ENCODE measurements at places on chromosomes 6 and 20.

- DNase-seq: no peak
These were observed 538.5 kb downstream of the BMP2 start for GRCh38 chr20:7305976-7306375.

- DNase-seq: no peak
These were observed 57.7 kb downstream of the TMEM242 start for GRCh38 chr6:157265635-157266034.

DNA sequence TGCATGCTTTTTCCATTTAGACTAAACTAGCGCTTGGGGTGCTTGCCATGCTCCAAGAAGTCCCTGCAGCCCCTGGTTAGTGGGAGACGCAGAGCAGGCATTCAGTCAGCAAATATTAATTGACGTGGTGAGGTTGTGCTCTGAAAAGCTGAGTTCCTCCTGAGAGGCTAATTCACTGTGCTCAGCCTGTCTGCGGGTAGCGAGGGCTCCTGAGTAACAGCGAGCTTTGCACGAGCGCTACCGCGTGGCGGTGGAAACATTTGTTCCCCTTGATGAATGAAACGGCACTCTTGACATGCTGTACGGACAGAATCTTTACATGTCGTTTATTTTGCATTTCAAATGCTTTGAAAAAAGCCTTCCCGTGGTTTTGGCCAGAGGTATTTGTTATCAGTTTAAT is 170.6 kb upstream of the AGPAT4 start:
- no peak for DNase-seq

DNA sequence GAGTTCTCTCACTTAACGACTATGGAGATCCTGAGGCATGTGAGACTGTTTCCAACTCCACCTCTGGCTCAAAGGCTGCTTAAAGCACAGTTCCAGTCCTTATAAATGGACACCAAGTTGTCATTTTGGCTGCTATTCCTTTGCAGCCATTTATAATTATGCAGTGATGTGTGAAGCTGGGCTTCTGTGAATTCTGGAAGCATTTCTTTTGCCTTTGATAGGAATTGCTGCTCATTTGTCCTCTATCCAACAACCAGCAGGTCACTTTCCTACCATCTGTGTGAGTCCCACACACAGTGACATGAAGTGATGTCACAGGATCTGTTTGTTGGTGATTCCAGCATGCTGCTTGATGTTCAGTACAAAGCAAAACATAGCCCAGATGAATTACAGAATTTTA is 28.5 kb upstream of the EFHC1 start:
- DNase-seq: no peak

GRCh38 chr6:48073976-48074767 is 36.8 kb downstream of the PTCHD4 start:
- DNase-seq: no peak

- DNase-seq: peak; percentile 54
These were observed 35.2 kb upstream of the MDFI start for GRCh38 chr6:41602864-41603608.

DNA sequence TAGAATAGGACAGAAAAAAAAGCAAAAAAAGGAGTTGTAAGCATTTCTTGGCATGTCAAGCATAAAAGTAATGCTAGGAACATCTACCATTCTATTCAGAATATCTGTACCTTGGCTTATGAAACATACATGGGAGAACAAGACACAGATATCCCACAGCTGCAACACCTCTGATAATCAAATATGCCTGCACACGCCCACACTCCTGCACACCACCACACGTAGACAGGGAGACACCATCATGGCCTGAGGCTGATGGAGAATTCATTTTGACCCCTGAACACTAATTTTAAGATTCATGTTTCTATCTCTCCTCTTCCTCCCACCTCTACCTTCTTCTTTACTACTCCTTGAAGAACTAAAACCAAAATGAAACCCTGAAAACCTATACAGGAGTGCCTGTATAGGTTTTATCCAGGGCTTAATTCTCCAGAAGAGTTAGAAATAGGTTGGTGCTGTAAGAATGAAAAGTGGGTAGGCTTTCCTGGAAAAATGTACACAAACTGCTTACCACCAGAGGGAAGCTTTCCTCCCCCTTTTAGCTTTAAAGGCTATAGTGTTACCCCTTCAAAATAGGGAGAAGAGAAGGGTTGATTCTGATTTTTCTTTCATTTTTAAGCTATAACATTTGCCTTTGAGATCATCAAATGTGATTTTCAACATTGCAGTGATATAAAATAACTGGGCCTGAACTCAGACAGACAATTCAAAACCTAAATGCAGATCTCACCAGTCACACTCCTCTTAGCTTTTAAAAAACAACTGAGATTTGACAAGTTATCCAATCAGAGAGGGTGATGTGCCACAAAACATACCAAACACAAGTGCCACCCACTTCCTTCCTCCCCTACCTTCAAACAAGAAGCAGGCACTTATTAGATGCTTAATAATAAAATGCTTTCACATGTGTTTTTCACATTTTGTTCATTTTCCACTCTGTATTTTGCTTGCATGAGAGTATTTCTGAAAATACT is 57.9 kb downstream of the ELOVL5 start:
- no peak for DNase-seq

DNA sequence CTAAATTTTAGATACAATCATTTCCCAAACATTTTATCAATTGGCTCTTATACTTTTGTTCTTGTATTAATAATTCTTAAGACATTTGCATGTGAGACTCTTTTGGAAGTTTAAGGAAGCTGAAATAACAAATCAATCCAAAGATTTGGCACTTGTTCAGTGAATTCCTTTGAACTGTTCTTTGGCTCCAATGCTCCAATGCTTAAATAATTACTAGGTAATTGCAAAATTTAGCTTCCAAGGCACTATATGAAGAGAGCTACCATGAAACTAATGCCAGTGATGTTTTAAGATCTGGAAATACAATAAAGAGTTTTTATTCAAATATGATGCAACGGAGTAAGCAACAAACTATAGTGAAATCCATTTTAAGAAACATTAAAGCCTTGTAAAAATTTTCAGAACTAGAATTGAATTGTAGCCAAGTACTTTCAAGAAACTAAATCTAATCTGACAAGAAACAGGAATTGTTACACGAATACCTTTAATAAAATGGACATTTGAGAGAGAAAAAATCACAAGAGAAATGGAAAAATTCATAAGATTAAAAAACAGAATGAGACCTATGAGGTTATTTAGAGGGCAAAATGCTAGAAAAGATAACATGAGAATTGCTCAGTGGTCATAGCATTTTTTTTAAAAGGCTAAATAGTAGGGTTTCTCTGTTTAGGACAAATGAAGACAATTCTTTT is 43.6 kb upstream of the SMLR1 start:
- no peak for DNase-seq

DNA sequence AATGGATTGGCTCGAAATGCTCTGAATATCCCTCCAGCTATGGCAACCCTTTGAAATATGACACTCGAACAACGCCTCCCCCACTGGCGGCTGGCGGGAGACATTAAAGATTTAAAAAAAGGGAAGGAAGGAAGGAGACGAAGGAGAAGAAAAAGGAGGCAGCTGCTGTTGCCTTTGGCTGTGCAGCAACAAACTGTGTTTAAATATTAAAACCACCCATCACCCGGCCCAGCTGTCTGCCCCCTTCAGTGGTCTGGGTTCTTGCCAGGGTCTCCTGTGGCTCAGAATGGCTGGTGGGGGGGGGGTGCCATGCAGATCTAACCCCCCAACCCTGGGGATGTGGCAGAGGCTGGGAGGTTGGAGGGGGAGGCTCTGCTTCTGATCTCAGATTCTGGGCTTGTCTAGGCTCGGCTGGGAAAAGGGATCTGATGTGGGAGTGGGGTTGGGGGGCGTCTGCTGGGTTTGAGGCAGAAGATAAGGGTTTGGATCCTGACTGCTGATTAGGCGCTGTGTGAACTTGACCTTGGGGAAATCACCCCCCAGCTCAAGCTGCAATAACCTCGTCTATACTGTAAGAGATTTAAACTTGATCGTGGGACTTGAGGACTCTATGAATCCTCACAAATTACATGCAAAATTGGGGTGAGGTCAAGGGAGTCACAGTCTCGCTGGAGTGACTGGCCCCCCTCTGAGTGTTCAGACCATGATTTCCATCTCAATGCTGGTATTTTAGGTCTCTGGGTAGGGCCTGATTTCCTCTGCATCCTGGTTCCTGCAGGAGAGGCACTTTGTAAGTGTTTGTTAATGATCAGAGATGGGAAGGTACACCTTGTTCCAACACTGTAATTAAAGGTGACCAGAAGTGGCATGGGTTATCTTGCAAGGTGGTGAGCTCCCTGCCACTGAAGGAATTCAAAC is 40.3 kb upstream of the BLCAP start:
- DNase-seq: no peak

- DNase-seq: no peak
These were observed 12.3 kb upstream of the RAET1L start for GRCh38 chr6:150037526-150038201.

DNA sequence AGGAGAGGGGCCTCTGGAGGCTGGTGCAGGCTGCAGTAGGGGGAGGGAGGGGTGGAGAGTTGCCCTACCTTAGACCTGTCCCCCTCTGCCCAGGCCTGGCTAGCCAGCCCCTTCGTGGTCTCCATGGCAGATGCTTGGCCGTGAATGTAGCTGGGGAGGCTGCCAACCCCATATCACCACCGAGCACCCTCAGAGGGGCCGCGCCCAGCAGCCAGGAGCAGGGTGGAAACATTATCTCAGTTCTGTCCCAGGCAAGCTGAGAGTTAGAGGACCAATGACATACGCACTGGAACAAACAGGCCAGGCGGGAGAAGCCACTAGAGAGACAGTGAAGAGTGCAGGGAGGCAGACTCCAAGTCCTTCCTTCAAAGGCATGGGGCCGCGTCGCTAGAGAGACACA is 66.5 kb downstream of the LRFN2 start:
- DNase-seq: no peak

GRCh38 chr6:5115168-5115567 is 30.0 kb downstream of the PPP1R3G start:
- DNase-seq: no peak

DNA sequence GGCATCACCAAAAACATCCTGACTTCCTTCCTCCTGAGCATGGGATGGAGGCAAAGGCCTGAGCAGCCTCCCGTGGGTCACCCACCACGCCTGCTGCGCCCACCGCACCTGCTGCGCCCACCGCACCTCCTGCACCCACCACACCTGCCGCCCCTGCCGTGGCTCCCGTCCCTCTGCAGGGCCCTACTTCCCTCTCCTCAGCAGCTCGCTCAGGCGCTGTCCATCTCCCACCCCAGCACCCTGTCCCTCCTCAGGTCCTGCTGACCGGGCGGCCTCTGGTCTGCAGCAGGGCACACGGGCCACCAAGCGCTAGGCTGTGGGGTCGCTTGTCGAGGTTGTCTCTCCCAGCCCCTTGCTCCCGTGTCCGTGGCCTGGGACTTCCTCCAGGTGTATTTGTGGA is 72.7 kb upstream of the SLCO4A1 start:
- DNase-seq: no peak

DNA sequence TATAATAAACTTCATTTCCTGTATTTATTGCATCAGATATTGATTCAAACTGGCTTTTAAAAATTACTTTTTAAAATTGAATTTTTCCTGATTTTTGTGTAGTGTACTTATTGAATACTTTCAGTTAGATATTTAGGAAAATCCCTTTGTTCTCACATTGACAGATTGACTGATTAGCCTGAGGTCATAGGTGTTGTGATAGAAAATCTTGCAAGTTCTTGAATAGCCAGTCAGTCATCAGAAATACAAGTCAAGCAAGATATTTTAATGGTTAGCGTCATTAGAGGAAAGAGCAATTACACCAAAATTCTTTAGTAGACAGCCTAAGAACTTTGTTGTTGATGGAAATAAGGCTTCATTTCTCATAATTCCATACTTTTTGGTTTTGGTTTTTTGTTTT is 3.4 kb upstream of the TMEM30A start:
- no peak for DNase-seq

GRCh38 chr6:148090326-148090725 is 252.3 kb upstream of the SASH1 start:
- DNase-seq: no peak

GRCh38 chr20:58402827-58403226 is 13.8 kb downstream of the VAPB start:
- no peak for DNase-seq

DNA sequence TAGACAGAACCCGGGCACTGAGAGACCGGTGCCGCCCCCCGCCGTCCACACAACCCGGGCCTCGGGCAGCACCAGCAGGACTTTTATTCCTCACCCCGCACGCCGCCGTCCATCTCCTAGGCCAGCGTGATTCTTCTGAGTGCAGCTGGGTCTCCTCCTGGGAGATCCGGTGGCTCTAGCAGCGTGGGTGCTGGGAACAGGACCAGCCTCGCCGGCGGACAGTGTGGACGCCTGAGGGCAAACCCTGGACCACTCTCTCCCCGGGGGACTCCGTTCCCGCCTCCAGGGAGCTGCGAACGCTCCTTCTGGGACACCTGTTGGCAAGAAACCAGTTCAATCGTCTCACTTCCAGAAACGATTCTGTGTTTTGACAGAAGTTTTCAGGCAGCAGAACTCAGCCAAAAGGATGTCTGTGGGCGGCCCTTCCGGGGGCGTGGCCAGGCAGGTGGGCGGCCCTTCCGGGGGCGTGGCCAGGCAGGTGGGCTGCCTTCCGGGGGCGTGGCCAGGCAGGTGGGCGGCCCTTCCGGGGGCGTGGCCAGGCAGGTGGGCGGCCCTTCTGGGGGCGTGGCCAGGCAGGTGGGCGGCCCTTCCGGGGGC is 130.7 kb downstream of the DLL1 start:
- DNase-seq: no peak

GRCh38 chr6:151313066-151313491 is 73.3 kb downstream of the AKAP12 start:
- DNase-seq: no peak

DNA sequence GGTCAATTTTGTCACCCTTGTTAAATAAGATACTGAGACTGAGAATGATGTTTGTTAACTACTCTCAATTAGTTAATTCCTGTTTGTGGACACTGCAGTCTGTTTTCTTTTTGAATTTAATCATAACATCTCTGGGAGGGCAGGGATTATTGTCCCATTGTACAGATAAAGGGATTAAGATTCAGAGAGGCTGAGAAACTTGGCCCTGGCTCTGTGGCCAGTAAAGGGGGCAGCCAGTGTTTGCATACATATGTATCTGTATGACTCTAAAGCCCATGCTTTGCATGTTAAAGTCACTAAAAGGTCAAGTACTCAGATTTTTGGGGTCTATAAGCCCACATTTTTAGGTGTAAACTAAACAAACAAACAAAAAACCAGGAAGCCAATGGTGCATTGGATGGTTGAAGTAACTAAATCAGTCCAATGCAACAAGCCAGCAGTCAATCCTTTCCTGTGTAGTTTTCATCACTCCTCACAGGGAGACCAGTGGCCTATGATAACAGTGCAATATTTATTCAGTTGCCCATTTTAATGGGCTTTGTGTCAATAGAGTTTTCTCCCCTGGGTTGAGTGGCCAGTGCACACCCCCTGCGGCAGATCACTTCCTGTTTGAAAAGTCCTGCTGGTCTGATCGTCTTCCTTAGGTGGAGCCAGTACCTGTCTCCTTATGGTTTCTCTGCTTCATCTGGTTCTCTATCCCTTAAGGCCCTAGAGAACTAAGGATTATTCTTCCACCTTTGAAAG is 106.7 kb downstream of the SLX4IP start:
- no peak for DNase-seq

- DNase-seq: no peak
These were observed 177.1 kb downstream of the EYA2 start for GRCh38 chr20:47071646-47072185.

- no peak for DNase-seq
These were observed 152.9 kb downstream of the ERMARD start for GRCh38 chr6:169904051-169904922.

- DNase-seq: no peak
These were observed 19.0 kb upstream of the BHLHE23 start for GRCh38 chr20:63025534-63026331.

All from RCC 7860 (cell line).